Activated T-cell treated with anti-CD3 and anti-CD28 coated beads, Interleukin-2, amount 50 U/mL, for 4 hours (primary cell): ENCODE measurements at places on chromosomes 2 and 18. TPM values are rescaled to one million over a fixed set of nuclear protein-coding genes. Genes with fewer than 3 reads are reported as not detected.

UGT1A5 gene
- not detected for total RNA-seq

PSTPIP2 gene
- 15.8 TPM for total RNA-seq

WNT10A gene
- total RNA-seq: 1.4 TPM

POTEE gene
- 0.18 TPM for total RNA-seq

MYCN gene
- total RNA-seq: 0.60 TPM

DNAJC5G gene
- not detected for total RNA-seq

STEAP3 gene
- total RNA-seq: 0.18 TPM

EN1 gene
- not detected for total RNA-seq

CLIP4 gene
- total RNA-seq: 14.5 TPM

UGT1A6 gene
- total RNA-seq: not detected

C2orf76 gene
- total RNA-seq: 12.6 TPM

FHOD3 gene
- total RNA-seq: 0.13 TPM
